ENCODE measurements at places on chromosomes 12 and 14. TPM values are rescaled to one million over a fixed set of nuclear protein-coding genes. Genes with fewer than 3 reads are reported as not detected.

- no peak for DNase-seq
Observed at GRCh38 chr12:125399489-125399888, 334.3 kb downstream of the AACS start.

GRCh38 chr12:50127546-50127945, 15.5 kb downstream of the COX14 start:
- no peak for DNase-seq

DNA sequence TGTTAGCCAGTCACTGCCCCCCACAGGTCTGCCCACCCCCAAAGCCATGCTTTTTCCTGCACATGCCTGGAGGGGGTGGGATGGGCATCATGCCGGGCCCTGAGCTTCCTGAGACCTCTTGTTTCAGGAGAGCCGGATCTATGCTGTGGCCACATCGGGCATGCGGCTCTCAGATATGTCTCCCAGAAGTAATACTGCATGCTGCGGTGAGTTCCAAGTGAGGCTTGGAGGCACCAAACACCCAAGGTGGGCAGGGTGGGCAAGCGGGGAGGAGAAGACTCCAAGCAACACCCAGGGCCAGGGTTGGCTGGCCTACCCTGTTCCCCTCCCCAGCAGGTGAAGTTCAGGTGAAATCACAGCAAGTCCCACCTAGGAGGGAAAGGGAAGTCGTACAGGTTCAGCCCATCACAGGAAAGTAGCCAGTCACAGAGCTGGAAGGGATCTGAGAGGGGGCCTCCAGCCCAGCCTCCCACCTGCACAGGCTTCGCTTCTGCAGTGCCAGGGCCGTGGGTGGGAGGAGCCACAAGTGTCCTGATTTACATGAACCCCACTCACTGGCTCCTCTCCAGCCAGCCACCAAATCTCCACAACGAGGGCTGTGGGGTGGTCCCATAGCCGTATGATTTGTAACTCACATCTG, 30.9 kb downstream of the PIGH start:
- DNase-seq, result peak; percentile 65

- DNase-seq, result peak; percentile 76
Observed at GRCh38 chr14:104314251-104314941, 176.0 kb downstream of the KIF26A start.

DNA sequence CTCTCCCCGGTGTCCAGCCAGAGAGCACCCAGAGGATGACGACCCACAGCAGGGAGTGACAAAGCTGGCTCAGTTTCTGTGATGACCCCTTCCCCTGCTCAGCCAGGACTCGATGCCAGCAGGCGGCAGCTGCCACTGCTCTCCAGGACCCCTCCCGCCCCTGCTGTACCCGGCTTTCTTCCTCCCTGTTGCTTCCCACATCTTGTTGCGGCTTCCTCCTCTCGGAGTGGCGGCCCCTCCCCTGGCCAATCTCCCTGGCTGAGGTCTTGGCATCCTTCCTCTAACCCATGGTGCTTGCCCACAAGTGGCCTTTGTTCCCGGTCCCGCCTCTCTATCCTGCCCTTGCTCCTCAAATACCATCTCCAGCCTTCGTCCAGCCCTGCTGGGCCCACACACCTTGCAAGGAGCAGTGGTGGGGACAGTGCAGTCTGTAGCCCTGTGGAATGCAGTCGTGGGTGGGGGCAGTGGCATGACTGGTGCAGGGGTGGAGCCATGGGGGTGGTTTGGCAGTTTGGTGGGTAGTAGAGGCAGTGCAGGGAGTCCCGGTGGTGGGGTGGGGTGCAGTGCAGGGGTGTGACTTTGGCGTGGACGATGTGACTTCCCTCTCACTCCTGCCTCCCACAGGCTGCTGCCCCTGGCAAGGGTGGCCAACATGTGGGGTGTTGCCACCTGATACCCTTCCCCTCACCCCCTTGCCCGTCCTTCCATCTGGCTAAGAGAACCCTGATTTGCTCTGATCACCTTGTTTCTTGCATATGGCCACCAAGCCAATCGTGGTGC, 16.3 kb upstream of the BEGAIN start:
- peak; percentile 73 for DNase-seq

GRCh38 chr12:126362964-126363363, 1297.7 kb downstream of the AACS start:
- DNase-seq, result no peak

GRCh38 chr12:92921877-92922276, 7.2 kb downstream of the EEA1 start:
- no peak for DNase-seq

DNA sequence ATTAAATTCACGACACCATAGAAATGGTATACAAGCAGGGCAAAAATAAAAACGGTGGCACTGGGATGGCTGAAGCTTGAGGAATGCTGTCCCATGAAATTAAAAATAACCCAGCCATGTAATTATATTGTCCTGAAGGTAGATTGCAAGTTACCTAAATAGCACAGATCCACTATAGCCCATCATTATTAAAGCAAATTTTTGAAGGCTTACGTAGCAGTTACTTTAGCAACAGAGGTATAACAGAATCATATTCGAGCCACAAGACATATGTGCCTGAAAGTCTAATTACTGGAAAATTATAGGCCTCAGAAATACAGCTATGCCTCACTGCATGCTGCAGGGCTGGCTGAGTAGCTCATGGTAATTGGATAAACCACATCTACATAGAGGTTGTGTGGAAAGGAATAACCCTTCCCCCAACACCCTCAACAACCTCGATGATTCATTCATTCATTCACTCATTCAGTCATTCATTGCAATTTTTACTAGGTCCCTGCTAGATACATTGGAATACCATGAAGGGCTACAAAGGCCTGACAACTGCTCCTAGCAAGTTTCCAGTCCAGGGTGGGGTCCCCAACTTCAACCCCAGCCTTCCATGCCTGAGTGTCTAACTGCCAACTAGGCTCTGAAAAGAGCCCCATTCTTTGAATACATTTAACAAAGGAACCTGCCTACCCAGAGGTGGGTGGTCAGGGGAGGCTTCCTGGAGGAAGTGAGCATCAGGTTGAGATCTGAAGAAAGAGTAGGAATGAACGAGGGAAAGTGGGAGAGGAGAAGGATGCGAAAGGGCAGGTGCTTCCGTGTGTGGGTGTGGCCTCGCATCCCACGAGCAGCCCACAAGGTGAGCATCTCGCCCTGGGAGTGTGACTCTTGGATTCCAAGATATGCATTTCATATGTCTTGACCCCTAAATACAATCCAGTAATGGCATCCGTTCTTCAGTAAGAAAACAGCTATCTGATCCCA, 18.0 kb upstream of the CMKLR1 start:
- DNase-seq, result no peak

DNA sequence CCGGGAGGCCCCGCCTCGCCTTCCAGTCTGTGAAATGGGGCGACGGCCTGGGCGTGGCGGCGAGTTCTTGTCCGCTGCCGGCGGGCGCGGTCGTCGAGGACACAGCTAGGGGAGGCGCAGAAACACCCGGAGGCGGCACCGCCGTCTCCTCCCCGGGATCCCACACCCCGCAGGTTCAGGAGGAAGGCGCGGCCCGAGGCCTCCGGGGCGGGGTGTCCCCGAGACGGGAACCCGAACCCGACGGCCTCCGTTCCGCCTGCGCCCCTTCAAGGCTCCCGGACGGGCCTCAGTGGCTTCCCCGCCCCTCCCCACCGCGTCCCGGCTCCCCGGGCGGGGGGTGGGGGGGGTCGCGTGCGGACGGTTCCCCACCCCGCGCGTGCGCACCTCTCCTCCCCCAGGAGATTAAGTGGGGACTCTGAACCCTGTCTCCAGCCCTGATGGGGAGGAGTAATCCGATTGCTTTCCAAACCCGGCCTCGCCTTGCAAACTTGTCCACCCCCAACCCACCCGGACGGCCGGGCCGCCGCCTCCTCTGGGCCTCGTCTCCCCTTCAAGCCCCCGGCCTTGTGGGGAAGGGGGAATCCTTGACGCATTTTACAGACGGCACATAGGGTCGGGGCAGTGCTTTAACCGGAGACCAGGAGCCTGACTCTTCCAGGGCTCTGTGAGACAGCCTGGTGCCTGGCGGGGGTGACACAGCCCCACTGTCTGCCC, 35.3 kb upstream of the ANKRD9 start:
- no peak for DNase-seq

GRCh38 chr14:89067293-89067972, 243.0 kb downstream of the TTC8 start:
- no peak for DNase-seq

Gene HHIPL1
- total RNA-seq, result 3.8 TPM

Gene RNASE7
- total RNA-seq, result 0.39 TPM

Gene RAPGEF3
- 79.4 TPM for total RNA-seq

Measured in mesenteric fat pad (tissue), 1 donor.